ENCODE measurements at places on chromosomes 16 and 17. TPM values are rescaled to one million over a fixed set of nuclear protein-coding genes. Genes with fewer than 3 reads are reported as not detected.

DNA sequence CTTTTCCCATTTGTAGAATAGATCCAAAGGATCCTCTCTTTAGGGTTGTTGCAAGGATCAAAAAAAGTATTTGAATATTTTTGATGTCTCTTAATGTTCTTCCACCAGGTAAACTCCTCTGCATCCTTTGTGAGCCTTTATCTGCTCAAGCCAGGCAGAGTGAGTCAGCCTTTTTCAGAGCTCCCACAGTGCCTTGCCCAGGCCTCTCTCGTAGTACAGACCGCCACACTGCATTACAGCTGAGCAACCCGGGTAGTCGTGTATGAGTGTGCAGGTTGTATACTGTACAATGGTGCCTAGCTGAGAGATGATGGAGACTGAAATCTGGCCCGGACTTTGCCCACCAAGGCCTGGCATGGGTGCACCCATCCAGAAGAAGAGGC, 20.9 kb downstream of the RHBDL3 start:
- no peak for DNase-seq

- no peak for DNase-seq
Measured at GRCh38 chr16:88003316-88003715, 52.1 kb downstream of the BANP start.

GRCh38 chr17:60358606-60359225, 33.2 kb downstream of the USP32 start:
- no peak for DNase-seq

DNA sequence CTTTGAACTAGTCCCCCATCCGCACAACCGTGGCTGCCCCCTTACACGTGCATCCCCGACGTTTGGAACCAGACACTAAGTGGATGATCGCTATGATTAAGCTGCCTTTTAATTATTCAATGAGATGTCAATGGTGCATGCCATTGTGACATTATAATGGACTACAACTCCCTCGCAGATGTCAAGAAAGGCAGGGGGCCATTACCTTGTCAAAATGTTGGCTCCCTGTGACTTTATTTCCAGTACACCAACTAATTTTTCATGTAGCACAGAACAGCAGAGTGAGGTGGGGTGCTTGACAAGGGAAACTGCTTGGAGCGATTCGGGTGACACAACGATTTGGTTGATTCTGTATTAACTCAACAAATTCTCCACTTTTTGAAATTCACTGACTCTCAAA, 26.5 kb downstream of the ASIC2 start:
- no peak for DNase-seq

DNA sequence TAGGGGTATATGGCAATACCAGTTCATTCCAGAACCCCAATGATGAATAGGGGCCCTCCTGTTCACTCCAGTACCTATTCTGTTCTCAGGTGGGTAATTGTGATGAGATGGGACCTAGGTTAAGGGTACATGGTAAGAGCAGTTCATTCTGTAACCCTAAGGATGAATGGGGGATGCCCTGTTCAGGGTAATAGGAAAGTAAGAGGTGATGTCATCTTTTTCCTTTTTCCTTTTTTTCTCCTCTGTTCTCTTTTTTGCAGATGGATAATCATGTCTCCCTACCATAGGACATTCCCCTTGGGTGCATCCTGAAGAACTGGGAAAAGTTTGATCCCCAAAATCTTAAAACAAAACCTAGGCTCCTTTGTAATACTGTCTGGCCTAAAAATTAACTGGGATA, 25.0 kb upstream of the SLC6A2 start:
- DNase-seq = no peak

CD79B gene
- total RNA-seq = 5.5 TPM

All from CD4-positive, alpha-beta T cell (primary cell).